Pancreas (tissue), 10 donors: ENCODE measurements at places on chromosomes 5 and 9.

DNA sequence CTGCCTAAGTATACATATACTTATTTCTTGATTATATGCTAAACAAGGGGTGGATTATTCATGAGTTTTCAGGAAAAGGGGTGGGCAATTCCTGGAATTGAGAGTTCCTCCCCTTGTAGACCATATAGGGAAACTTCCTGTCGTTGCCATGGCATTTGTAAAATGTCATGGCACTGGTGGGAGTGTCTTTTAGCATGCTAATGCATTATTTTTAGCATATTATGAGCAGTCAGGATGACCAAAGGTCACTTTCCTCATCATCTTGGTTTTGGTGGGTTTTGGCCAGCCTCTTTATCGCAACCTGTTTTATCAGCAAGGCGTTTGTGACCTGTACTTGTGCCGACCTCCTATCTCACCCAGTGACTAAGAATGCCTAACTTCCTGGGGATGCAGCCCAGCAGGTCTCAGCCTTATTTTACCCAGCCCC, 80.9 kb downstream of the ALDH7A1 start:
- no peak for DNase-seq

DNA sequence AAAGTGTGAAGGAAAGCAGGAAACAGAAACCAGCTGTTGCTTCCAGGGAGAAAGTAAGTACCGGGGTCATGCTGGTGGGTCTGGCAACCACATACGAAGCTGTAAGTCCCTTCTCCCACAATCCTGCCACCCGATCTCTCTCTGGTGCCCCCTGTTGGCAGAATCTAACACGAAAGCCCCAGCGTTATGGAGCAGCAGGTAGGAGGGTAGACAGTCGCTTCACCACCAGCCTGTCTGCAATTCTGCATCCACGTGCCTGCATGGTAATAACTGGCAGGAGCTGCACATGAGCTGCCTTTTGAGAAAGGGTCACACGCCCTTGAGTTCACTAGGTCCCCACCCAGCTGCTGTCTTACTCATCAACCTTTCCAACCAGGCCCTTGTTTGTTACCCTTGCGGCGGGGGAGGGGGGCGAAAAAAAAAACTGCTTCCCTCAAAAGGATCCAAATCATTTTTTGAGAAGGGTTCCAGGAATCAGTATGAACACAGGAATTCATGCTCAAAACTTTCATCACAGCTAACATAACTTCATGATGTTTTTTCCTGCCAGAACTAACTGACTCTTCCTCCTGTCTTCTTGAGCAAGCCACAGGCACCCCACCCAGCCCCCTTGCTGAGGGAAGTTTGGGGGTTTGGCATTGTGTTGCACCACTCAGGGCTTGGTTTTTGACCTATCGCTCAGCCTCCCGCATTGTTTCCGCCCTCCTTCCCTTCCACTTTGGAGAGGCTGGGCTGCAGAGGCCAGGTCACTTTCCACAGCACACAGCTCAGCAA, 19.6 kb upstream of the TMEM252 start:
- DNase-seq = peak; percentile 15

- no peak for DNase-seq
These were observed 26.1 kb downstream of the GLT6D1 start for GRCh38 chr9:135612981-135613910.

DNA sequence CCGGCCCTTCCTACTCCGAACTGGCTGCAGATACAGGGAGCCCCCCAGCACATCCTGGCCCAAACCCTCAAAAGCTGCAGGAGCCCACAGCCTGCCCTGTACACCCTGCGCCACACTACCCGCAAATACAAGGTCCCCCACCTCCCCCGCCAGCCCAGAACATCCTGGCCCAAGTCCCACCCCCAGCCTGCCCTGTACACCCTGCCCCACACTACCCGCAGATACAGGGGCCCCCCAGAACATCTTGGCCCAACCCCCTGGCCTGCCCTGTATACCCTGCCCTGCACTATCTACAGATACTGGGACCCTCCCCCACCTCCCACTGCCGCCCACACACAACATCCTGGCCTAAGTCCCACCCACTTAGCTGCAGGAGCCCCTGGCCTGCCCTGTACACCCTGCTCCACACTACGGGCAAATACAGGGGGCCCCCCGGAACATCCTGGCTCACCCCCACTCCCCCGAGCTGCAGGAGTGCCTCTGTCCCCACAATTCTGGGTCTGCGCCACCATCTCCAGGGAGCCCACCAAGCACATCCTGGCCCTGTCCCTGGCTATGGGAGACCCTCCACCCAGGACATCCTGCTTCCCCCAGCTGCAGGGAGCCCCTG, 8.3 kb downstream of the LPCAT1 start:
- no peak for DNase-seq
